Germinal center (tissue), 1 donor: ENCODE measurements at places on chromosomes 7 and 10.

DNA sequence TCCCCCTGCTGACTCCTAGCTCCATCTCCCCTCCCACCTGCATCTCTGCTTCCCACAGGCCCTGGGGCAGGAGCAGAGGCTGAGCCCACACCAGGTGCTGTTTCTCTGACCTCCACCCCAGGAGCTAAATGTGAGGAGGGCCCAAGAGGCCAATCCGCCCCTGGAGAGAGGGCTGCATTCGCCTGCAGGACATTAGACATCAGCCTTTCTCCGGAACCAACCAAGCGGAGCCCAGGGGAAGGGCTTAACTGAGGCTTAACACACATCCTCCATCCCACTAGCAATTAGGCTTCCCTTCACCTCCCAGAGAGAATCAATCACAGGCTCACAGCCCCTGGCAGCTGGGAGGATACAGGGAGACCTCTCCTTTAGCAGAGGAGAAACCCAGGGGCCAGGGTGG, 50.5 kb downstream of the SH3PXD2A start:
- no peak for DNase-seq

DNA sequence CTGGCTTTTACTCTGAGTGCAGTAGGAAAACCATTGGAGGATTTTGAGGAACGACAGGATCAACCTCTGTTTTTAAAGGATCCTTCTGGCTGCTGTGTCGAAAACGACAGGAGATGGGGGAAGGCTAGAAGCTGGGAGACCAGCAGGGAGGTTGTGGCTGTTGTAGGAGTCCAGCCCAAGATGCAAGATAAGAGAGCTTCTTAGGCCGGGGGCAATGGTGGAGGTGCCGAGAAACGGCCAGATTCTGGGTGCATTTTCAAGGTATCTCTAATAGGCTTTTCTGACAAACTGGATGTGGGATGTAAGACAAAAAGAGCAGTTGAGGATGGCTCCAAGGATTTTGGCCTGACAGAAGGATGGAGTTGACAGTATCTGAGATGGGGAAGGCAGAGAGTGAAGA, 10.3 kb upstream of the PVRIG start:
- no peak for DNase-seq

DNA sequence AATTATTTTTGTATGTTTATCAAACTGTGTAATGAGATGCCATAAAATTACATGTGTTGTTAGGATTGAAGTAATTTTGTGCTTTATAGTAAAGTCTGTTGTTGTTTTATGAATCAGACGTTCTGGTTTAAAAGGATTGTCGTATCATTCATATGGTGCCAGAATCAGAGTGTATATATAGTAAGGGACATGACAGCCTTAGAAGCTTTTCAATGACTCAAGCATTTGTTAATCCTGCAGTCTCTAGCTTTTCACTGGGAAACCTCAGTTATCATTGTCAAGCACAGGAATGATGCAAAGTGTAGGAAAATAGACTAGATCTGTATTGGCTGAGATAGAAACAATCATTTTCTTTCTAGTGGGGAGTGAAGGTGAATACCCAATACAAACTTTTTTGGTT, 57.5 kb downstream of the TRRAP start:
- DNase-seq, result no peak

- peak; percentile 71 for DNase-seq
These were observed 9.4 kb downstream of the LIMK1 start for GRCh38 chr7:74092964-74093471.

GRCh38 chr10:101451261-101451660, 97.3 kb downstream of the BTRC start:
- no peak for DNase-seq

GRCh38 chr7:79340212-79340611, 113.3 kb downstream of the MAGI2 start:
- DNase-seq, result no peak
